ENCODE measurements at places on chromosomes 13 and 19. TPM values are rescaled to one million over a fixed set of nuclear protein-coding genes. Genes with fewer than 3 reads are reported as not detected.
A peak's percentile ranks its signal among the peaks of the same experiment; 100 is the strongest.

The PGLYRP2 gene
- polyA plus RNA-seq = 0.32 TPM

GRCh38 chr13:106523576-106523975 is 11.9 kb downstream of the EFNB2 start:
- H3K36me3 ChIP-seq = no peaks in the 10 kb centered on the region
- no peak overlapping the region for H3K4me3 ChIP-seq
- H3K27ac ChIP-seq = no peak overlapping the region

DNA sequence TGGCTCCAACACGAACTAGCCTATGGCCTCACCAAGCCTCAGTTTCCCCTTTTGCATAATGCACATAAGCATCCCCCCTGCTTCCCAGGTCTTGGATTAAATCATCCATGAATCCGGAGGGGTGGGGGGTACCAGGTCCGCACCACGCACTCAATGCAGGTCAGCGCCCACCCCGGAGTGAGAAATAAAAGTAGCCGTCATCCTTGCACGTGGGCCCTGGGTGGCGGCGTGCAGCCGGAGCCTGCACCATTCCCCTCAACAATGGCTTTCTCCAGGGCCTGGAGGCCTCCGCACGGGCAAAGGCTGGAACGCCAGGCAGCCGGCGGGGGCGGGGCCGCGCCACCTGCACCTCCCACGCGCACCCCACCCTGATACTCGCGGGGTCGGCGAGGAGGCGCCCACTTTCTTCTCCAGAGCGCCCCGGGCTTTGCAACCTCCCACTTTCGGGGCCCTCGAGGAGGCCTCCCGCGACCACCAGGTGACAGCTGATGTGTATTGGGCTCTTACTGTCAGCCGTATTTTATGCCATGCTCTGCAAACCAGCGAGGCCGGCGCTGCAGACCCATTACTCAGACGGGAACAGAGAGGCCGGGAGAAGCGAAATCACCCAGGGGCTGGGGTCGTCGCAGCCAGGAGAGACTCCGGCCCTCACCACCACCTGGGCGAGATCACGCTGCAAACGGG is 767 bp upstream of the GADD45B start:
- peak overlapping the region; percentile 61 for H3K27ac ChIP-seq
- H3K36me3 ChIP-seq = no peaks in the 10 kb centered on the region
- H3K4me1 ChIP-seq = peaks cover 30% of the 10 kb centered on the region

DNA sequence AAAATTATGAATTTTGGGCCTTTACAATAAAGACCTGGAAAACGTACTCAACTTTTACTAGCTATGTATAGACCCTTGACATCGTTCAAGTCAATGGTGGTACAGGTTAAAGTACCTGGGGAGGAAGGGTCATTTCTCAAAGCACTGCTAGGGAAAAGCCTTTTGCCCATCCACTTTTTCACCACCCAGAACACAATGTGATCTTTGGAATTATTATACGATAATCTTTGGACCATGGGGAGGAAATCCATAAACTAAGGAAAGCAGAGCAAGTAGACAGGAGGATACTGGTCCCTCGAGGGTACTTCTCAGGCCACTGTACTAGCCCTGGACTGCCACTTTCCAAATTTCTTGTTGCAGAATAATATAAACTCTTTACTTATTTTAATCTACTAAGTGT is 39.5 kb downstream of the UBL3 start:
- H3K4me1 ChIP-seq = no peaks in the 10 kb centered on the region
- H3K36me3 ChIP-seq = no peaks in the 10 kb centered on the region
- no peaks in the 10 kb centered on the region for H3K27me3 ChIP-seq
- no peak overlapping the region for H3K4me3 ChIP-seq

The ERCC1 gene
- 105 TPM for polyA plus RNA-seq

The ARHGAP35 gene
- polyA plus RNA-seq = 1.5 TPM

The PRSS57 gene
- 1.4 TPM for polyA plus RNA-seq

The PCDH20 gene
- polyA plus RNA-seq = not detected

DNA sequence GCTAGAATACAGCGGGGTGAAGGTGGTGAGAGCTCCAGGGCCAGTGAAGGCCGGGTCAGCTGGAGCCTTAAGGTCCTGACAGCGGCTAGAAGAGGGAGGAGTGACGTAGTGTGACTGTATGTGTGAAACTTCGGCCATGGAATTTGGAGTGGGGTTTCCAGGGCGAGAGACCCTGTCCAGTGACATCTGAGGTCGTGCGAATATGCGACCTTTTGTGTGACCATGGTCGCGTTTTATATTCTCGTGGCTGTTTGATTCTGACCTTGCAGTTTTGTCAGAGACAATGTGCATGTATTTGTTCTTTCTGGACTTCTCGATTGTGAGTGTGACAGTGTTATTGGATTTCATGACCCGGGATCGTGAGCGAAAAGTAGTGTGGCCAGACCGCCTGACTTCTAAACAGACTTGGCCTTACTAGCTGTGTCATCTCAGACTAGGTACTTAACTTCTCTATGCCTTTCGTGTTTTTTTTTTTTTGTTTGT is 405 bp upstream of the ZNF569 start:
- DNase-seq = no peak
- H3K4me1 ChIP-seq = peaks cover 26% of the 10 kb centered on the region
- H3K36me3 ChIP-seq = peaks cover 5% of the 10 kb centered on the region
- H3K4me3 ChIP-seq = peak overlapping the region; percentile 64
- no peaks in the 10 kb centered on the region for H3K27me3 ChIP-seq

The LILRA1 gene
- polyA plus RNA-seq = 151 TPM

DNA sequence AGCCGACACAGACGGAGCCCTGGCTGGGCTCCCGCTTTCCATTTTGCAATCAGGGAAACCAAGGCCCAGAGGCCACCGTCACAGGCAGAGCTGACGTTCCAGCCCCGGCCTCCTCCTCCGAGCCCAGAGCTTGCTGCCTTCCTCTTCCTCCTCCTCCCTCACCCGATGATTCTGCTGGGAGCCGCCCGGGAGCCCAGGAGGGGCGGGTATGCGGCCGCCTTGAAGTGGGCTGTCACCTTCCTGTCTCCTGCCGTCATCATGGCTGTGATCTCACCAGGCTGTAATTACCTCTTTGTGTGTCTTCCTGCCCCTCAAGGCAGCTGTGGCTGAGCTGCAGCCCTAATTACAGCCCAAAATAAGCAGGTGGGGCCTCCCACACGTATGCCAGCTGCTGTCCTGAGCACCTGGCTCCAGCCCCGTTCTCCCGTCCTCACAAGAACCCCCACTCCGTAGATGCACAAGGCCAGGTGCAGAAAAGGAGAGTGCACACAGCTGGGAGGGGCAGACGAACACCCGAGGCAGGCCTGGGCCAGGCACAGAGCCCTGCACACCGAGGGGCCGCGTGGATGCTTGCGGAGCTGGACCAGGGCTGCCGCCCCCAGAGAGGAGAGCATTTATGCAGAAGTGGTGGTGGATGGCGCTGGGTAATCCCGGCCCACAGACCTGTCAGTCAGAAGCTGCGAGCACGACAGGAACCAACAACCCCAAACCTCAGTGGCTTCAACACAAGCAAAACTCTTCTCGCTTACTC is 4.0 kb downstream of the TPGS1 start:
- no peaks in the 10 kb centered on the region for H3K27me3 ChIP-seq
- H3K4me3 ChIP-seq = peak overlapping the region; percentile 2
- peaks cover 40% of the 10 kb centered on the region for H3K4me1 ChIP-seq
- H3K27ac ChIP-seq = peak overlapping the region; percentile 40
- DNase-seq = peak; percentile 72

The DLL3 gene
- polyA plus RNA-seq = not detected

The PPP1R12C gene
- polyA plus RNA-seq = 2.1 TPM

The C19orf38 gene
- polyA plus RNA-seq = 149 TPM

GRCh38 chr19:44608391-44608821 is 5.0 kb upstream of the IGSF23 start:
- H3K27ac ChIP-seq = no peak overlapping the region
- H3K4me3 ChIP-seq = no peak overlapping the region
- no peak for DNase-seq
- H3K27me3 ChIP-seq = no peaks in the 10 kb centered on the region
- peaks cover 26% of the 10 kb centered on the region for H3K4me1 ChIP-seq
